ENCODE measurements at places on chromosomes 5 and 9. TPM values are rescaled to one million over a fixed set of nuclear protein-coding genes. Genes with fewer than 3 reads are reported as not detected.

SCGB3A2 gene
- total RNA-seq = 1.8 TPM

MYMK gene
- not detected for total RNA-seq

GFRA3 gene
- not detected for total RNA-seq

PCDHA9 gene
- total RNA-seq = 2.6 TPM

CLINT1 gene
- total RNA-seq = 89.3 TPM

FCN2 gene
- not detected for total RNA-seq

CER1 gene
- 2,562 TPM for total RNA-seq

WWC1 gene
- total RNA-seq = 9.0 TPM

PCA3 gene
- total RNA-seq = not detected

ENTPD2 gene
- 4.0 TPM for total RNA-seq

WNT8A gene
- 2.2 TPM for total RNA-seq

GGTA1 gene
- not detected for total RNA-seq

INSL4 gene
- not detected for total RNA-seq

DRD1 gene
- total RNA-seq = 0.59 TPM

HBEGF gene
- 2.1 TPM for total RNA-seq

FGF18 gene
- total RNA-seq = 0.57 TPM

CDKN2B gene
- total RNA-seq = 7.0 TPM

FGF1 gene
- total RNA-seq = not detected

SIGMAR1 gene
- 48.6 TPM for total RNA-seq

ABO gene
- 0.38 TPM for total RNA-seq

FAM170A gene
- total RNA-seq = not detected

TNIP1 gene
- total RNA-seq = 139 TPM

EPB41L4A gene
- 7.9 TPM for total RNA-seq

SLC36A2 gene
- total RNA-seq = not detected

TCF7 gene
- total RNA-seq = 6.4 TPM

FAM193B gene
- 112 TPM for total RNA-seq

GFI1B gene
- 0.29 TPM for total RNA-seq

DENND4C gene
- total RNA-seq = 27.2 TPM

CCL19 gene
- not detected for total RNA-seq

ADAM19 gene
- total RNA-seq = 113 TPM

CNOT8 gene
- 52.0 TPM for total RNA-seq

DMRT3 gene
- total RNA-seq = not detected

PHF24 gene
- total RNA-seq = 1.9 TPM

WNK2 gene
- 41.7 TPM for total RNA-seq

GDA gene
- total RNA-seq = 5.0 TPM

FST gene
- 91.6 TPM for total RNA-seq

ADAMTS12 gene
- 80.2 TPM for total RNA-seq

TMEM252 gene
- not detected for total RNA-seq

FOXD1 gene
- total RNA-seq = 0.72 TPM

KLHL9 gene
- 32.0 TPM for total RNA-seq

NAIF1 gene
- 6.6 TPM for total RNA-seq

HNRNPA0 gene
- 28.3 TPM for total RNA-seq

VCAN gene
- 302 TPM for total RNA-seq

All from endodermal cell (in vitro differentiated cells).